Type B pancreatic cell (in vitro differentiated cells): ENCODE measurements at places on chromosomes 3 and 15. TPM values are rescaled to one million over a fixed set of nuclear protein-coding genes. Genes with fewer than 3 reads are reported as not detected.
A peak's percentile ranks its signal among the peaks of the same experiment; 100 is the strongest.

GRCh38 chr15:89912674-89913396 is at the start of gene ARPIN:
Gene ARPIN (minus strand): TSS chr15:89912952. CDS start chr15:89912835, 117 bp downstream.
- peak within 1 kb of the TSS; percentile 90 for H3K4me3 ChIP-seq
- H3K4me1 ChIP-seq: peaks cover 12% of the 10 kb centered on the region
- H3K27me3 ChIP-seq: no peaks in the 10 kb centered on the region
- H3K27ac ChIP-seq: peak within 1 kb of the TSS; percentile 73
- DNase-seq: peak; percentile 81

ST8SIA2 gene
- 8.8 and 16.8 TPM in 2 replicates for total RNA-seq

DNA sequence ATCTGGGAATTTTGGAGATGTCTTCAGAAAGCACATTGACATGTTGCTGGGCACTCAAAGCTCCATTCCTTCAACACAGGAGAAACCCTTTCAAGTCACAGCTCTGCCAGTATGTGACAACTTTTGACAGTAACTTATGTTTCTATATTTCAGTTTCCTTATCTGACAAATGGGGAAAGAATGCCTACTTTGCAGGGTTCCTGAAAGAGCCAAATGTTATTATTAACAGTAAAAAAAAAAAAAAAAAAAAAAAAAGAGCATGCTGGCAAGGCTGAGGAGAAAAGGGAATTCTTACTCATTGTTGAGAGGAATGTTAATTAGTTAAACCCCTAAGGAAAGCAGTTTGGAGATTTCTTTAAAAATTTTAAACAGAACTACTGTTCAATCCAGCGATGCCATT is 272.5 kb upstream of the TGFBR2 start:
- no peak overlapping the region for H3K27ac ChIP-seq
- peaks cover 10% of the 10 kb centered on the region for H3K4me1 ChIP-seq
- no peaks in the 10 kb centered on the region for H3K27me3 ChIP-seq
- H3K36me3 ChIP-seq: no peaks in the 10 kb centered on the region

FES gene
- 3.1 TPM in 2 replicates for total RNA-seq

GRCh38 chr15:89459271-89460038 is 36.9 kb downstream of the RHCG start:
- no peaks in the 10 kb centered on the region for H3K36me3 ChIP-seq
- no peak overlapping the region for H3K4me3 ChIP-seq
- H3K4me1 ChIP-seq: no peaks in the 10 kb centered on the region
- no peak for DNase-seq
- H3K27me3 ChIP-seq: peaks cover 40% of the 10 kb centered on the region
